SIG-M5 (cell line): ENCODE measurements at places on chromosomes 2 and 18.
A peak's percentile ranks its signal among the peaks of the same experiment; 100 is the strongest.

- no peak for DNase-seq
Observed at GRCh38 chr18:78309307-78309706, 670.3 kb upstream of the SALL3 start.

GRCh38 chr18:73043611-73044010 is 175.8 kb upstream of the NETO1 start:
- DNase-seq, result no peak

DNA sequence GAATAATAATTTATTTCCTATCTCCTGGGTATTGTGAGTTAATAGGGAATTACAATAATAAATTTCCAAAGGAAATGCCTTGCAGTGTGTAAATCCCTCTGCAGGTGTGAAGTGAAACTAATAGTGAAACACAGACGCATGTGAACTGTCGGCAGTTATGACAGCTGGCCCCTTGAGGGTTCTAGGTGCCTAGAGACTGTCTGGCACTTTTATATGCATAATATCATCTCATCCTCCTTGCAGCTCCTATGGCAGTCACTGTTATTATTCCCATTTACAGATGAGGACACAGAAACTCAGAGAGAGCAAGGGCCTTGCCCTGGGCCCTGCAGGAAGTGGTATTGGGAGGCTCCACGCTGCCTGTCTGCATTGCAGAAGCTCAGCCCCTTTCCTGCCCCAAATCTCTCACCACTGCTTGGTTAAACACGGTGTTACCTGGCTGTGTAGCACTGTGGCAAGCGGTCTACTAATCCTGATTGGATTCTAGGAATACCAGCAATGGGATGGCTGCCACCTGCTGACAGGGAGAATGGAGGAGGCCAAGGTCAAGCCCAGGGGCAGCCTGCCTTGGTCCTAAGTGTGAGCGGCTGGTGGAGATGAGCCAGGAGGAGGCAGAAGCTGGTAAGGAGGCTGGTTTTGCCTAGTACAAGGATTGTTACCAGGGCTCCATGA is 32.8 kb upstream of the ACKR3 start:
- DNase-seq, result no peak

DNA sequence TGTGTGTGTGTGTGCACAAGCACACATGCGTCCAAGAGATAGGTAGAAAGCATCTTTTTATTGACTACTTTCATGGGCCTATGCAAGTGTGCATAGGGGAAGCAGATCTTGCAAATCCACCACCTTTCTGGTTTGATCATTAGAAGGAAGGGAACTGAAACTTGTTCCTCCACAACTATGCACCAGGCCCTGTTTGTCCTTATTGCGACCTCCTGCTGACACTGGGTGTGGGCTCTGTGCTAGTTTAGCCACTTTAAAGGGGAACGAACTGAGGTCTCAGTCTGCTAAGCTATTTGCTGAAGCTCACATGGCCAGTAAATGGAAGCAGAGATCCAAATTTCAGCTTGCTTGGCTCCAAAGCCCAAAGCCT is 32.1 kb upstream of the INSIG2 start:
- DNase-seq, result peak; percentile 80

- no peak for DNase-seq
Observed at GRCh38 chr2:70828115-70828514, 7.5 kb downstream of the CD207 start.
